Subcutaneous preadipocyte (primary cell): ENCODE measurements at places on chromosomes 11 and 22. TPM values are rescaled to one million over a fixed set of nuclear protein-coding genes. Genes with fewer than 3 reads are reported as not detected.

Gene CADM1
- under 0.01 and 0.37 TPM in 2 replicates for total RNA-seq

Gene NRGN
- 1.4 TPM in 1 of 2 replicates, not detected in the other for total RNA-seq

Gene OR8A1
- total RNA-seq: not detected in 2 replicates

Gene DRG1
- 77.2 and 83.4 TPM in 2 replicates for total RNA-seq

Gene OR52N4
- total RNA-seq: not detected in 2 replicates

Gene RPUSD4
- 35.2 and 37.8 TPM in 2 replicates for total RNA-seq

Gene KDELR3
- 88.6 and 89.1 TPM in 2 replicates for total RNA-seq

Gene MUC6
- total RNA-seq: not detected in 2 replicates

Gene SFI1
- total RNA-seq: 12.9 and 25.0 TPM in 2 replicates

Gene RTL10
- total RNA-seq: 9.9 and 15.2 TPM in 2 replicates

Gene SYCE3
- not detected in 2 replicates for total RNA-seq

Gene P4HA3
- total RNA-seq: 0.73 and 0.98 TPM in 2 replicates

Gene SCO2
- total RNA-seq: 2.7 and 5.1 TPM in 2 replicates

Gene SCN3B
- total RNA-seq: under 0.01 TPM in 1 of 2 replicates, not detected in the other

Gene SCGB2A2
- total RNA-seq: not detected in 2 replicates

Gene PIH1D2
- total RNA-seq: 2.2 TPM in 2 replicates

Gene CYP2D6
- total RNA-seq: 0.20 and 0.37 TPM in 2 replicates

Gene LRRC56
- 0.20 and 0.37 TPM in 2 replicates for total RNA-seq

Gene ZC3H12C
- 16.5 and 28.2 TPM in 2 replicates for total RNA-seq

Gene OR8H3
- total RNA-seq: not detected in 2 replicates

Gene OR5AP2
- total RNA-seq: not detected in 2 replicates

Gene SYT9
- total RNA-seq: under 0.01 TPM in 1 of 2 replicates, not detected in the other

Gene PLAAT4
- 2.3 and 4.8 TPM in 2 replicates for total RNA-seq

Gene FREY1
- total RNA-seq: 1.5 and 2.3 TPM in 2 replicates

Gene ZNF143
- 21.3 and 26.6 TPM in 2 replicates for total RNA-seq

Gene C22orf31
- total RNA-seq: not detected in 2 replicates

Gene C11orf91
- 0.20 TPM in 1 of 2 replicates, not detected in the other for total RNA-seq

Gene OR51I1
- not detected in 2 replicates for total RNA-seq

Gene MIOX
- 0.20 TPM in 1 of 2 replicates, not detected in the other for total RNA-seq

Gene KCNK4
- total RNA-seq: not detected in 2 replicates

Gene ART1
- not detected in 2 replicates for total RNA-seq

Gene OR5AK2
- not detected in 2 replicates for total RNA-seq

Gene OR5P2
- total RNA-seq: not detected in 2 replicates

Gene AGBL2
- total RNA-seq: 0.37 and 2.9 TPM in 2 replicates

Gene TIGD3
- total RNA-seq: under 0.01 TPM in 2 replicates

Gene CHEK2
- 23.5 and 25.8 TPM in 2 replicates for total RNA-seq

Gene INPP5J
- under 0.01 and 0.39 TPM in 2 replicates for total RNA-seq

Gene VSIG10L2
- not detected in 2 replicates for total RNA-seq

Gene DTX4
- total RNA-seq: 0.59 and 1.1 TPM in 2 replicates

Gene SLC5A1
- not detected in 2 replicates for total RNA-seq

Gene PARVG
- under 0.01 and 0.20 TPM in 2 replicates for total RNA-seq

Gene CSF2RB
- total RNA-seq: not detected in 2 replicates

Gene EXPH5
- total RNA-seq: under 0.01 and 0.39 TPM in 2 replicates

Gene POU2AF2
- total RNA-seq: not detected in 2 replicates

Gene ZNHIT2
- total RNA-seq: 12.9 and 13.1 TPM in 2 replicates
